ENCODE measurements at places on chromosomes 7 and 10.

- DNase-seq = no peak
Measured at GRCh38 chr10:114632869-114633715, 25.0 kb downstream of the ABLIM1 start.

GRCh38 chr7:26305090-26305868 lies 13.6 kb downstream of the SNX10 start:
- DNase-seq = no peak

DNA sequence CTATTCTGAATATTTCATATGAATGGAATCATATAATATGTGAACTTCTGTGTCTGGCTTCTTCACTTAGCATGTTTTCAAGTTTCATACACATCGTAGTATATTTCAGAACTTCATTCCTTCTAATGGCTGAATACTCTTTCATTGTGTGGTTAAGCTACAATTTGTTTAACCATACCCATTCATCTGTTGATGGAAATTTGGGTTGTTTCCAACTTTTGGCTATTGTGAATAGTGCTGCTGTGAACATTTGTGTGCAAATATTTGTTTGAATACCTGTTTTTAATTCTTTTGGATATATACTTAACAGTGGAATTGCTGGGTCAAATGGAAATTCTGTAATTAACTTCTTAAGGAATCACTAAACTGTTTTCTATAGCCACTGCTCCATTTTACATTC lies 86.0 kb upstream of the MDFIC start:
- DNase-seq = peak; percentile 18

- no peak for DNase-seq
Measured at GRCh38 chr7:24834128-24834798, 77.0 kb upstream of the GSDME start.

DNA sequence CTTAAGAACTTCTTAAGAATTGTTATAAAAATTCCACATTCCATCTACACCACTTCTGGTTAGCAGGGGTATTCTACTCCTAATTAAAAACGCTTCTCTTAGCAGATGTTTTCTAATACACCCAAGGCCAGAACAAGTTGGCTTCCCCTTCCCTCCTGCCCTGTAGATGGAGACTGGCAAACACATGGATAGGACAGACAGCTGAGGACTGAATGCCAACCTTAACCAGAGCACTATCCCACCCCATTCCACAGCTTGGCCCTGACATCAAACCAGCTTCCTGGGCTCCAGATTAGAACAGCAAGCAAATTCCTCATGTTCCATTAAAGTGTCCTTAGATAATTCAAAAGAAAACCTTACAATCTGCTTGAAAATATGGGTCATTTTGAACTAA lies 56.6 kb upstream of the IL6 start:
- DNase-seq = no peak
